ENCODE measurements at places on chromosomes 16 and 17. TPM values are rescaled to one million over a fixed set of nuclear protein-coding genes. Genes with fewer than 3 reads are reported as not detected.

DNA sequence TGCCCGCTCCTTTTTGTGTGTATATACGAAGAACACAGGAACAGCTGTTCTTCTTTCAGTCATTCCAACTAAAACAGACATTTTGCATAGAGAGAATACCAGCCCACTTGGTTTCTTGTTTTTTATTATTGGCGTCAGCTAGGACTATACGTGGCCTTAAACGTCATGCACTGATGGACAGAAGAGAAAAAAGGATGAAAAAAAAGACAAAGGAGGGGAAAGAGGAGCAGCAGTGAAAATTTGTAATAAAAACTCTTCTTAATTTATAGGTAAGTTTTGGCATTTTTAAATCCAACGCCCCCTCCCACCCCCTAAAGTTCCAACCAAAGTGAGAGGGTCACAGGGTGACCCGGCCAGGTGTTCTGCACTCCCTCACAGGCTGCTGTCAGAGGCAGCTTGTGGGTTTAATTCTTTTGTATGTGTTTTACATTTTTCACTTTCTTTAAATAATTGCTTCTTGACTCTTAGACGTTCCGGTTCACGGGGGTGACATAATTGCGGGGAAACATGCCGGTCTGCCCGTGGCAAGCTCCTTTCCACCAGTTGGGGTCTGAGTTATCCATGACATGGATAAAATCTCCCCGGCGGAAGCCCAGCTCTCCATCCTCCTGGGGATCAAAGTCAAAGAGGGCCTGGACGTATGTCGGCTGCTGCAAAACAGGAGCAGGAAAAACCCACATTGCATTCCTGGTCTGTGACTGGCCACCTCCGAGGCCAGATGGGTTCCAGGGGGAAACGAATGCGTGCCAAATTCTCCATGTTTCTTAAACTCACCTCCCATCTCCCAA, 30.9 kb upstream of the SLC25A19 start:
- DNase-seq, result no peak

- no peak for DNase-seq
Observed at GRCh38 chr16:88527186-88527936, 42.8 kb upstream of the ZC3H18 start.

DNA sequence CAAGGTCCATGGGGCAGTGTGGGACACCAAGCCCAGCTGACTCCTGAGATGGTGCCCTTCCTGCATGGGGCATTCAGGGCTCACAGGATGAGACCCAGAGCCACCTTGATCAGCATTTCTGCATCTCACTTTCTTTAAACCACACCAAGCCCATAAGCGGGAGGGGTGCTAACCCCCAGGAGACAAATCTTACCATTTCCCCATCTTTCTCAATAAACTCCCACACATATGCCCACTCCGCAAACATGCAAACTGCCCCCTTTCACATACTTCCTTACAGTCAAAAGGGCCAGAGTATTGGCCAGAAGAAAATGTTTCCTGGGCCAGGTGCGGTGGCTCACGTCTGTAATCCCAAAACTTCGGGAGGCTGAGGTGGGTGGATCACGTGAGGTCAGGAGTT, 3.7 kb upstream of the SLC39A11 start:
- DNase-seq, result peak; percentile 34

GRCh38 chr17:21104608-21105007, 22.2 kb upstream of the DHRS7B start:
- no peak for DNase-seq

SLC35G3 gene
- total RNA-seq, result not detected

DNA sequence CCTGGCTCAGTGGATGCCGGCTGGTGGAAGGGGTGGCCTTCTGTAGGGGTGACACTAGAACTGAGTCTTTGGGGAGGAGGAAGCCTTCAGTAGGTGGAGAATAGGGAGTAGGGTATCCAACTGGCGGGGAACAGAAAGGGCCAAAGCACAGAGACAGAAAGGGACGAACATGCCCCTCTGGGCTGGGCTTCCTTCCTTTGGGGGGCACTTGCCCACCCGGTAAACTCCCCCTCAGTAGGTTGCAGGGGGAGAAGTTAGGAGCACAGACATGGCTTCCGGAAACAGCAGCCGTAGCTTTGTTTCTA, 774 bp downstream of the ENGASE start:
- no peak for DNase-seq

DNA sequence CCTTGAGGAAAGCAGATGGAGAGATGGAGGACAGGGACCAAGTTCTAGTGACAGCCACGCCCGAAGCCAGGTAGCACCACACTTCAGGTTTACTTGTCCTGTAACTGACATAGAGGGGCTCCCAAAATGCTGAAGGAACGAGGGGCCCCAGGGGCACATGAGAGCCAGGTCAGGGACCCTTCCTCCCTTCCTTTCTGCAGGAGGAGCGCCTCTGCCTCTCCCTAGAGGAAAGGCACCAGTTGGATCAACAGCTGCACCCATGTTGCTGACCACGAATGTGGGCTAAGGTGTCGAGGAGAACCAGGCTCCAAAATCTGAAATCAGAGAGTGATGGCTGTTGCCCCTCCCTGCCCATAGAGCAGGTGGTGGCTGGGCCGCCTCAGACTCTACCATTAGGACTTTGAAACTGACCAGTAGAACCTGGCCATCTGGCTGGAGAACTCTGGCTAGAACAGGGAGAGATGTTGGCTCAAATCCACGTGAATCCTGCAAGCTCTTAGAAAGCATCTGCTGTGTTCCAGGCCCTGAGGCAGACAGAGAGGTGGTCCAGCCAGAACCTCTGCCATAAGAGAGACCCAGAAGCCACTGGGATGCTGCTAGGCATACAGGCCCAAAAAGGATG, 218.8 kb downstream of the KATNIP start:
- no peak for DNase-seq

DNA sequence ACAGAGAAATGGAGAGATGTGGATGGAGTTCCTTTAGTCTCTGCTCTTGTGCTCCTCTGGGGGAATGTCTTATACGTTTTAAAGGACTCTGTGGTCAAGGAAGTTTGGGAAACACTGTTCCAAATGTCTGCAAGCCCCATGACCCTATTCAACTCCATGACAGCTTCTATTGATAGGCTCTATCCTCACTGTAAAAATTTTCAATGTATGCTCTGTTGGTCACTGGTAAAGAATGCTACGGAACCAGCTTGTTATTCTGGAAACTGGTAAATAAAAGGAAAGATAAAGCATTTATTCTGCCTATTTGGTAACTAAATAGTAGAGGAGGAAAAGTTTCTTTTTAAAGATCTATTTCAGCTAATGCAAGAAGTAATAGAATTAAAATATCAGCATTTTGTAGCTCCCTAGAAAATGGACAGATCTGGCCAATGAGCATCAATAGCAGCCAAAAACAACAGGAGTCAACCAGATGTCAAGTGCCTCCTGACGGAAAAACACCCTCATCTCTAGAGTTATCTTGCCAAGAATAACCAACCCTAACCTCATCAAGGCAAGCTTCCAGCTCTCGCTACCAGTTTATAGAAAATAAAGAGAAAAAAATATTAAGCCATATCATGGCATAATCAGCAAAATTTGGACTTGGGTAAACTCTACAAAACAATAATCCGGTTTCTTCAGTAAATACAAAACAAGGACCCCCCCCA, 16.1 kb downstream of the GDE1 start:
- DNase-seq, result no peak

- DNase-seq, result no peak
Observed at GRCh38 chr17:31856750-31857149, 2.3 kb downstream of the COPRS start.

DNA sequence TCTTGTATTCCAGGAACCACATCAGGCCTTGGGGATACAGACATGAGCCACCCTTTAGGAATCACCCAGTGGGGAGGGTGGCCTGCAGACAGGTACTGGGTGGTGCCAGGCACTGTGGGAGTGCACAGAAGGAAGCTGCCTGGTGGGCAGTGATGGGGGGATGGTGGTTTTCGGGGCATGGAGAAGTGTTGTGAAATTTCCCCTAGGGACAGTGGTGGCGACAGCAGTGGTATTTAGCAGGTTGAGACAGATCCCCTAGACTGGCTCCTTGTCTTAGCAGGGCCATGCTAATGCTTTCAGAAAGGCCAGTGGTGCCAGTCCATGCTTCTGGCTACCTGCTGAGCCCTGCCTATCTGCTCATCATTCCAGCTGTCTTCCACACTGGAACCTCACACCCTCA, 129.6 kb downstream of the SPACA3 start:
- DNase-seq, result no peak

SECTM1 gene
- total RNA-seq, result 37.1 TPM

- DNase-seq, result no peak
Observed at GRCh38 chr17:72922219-72922618, 170.3 kb downstream of the SLC39A11 start.

DNA sequence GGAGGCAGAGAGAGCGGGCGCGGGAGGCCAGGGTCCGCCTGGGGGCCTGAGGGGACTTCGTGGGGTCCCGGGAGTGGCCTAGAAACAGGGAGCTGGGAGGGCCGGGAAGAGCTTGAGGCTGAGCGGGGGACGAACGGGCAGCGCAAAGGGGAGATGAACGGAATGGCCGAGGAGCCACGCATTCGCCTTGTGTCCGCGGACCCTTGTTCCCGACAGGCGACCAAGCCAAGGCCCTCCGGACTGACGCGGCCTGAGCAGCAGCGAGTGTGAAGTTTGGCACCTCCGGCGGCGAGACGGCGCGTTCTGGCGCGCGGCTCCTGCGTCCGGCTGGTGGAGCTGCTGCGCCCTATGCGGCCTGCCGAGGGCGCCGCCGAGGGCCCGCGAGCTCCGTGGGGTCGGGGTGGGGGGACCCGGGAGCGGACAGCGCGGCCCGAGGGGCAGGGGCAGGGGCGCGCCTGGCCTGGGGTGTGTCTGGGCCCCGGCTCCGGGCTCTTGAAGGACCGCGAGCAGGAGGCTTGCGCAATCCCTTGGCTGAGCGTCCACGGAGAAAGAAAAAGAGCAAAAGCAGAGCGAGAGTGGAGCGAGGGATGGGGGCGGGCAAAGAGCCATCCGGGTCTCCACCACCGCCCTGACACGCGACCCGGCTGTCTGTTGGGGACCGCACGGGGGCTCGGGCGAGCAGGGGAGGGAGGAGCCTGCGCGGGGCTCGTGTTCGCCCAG, 1.2 kb upstream of the CBX4 start:
- no peak for DNase-seq

- no peak for DNase-seq
Observed at GRCh38 chr17:33038740-33039139, 47.1 kb downstream of the SPACA3 start.

GRCh38 chr17:40610359-40610758, 37.3 kb downstream of the SMARCE1 start:
- no peak for DNase-seq

DNA sequence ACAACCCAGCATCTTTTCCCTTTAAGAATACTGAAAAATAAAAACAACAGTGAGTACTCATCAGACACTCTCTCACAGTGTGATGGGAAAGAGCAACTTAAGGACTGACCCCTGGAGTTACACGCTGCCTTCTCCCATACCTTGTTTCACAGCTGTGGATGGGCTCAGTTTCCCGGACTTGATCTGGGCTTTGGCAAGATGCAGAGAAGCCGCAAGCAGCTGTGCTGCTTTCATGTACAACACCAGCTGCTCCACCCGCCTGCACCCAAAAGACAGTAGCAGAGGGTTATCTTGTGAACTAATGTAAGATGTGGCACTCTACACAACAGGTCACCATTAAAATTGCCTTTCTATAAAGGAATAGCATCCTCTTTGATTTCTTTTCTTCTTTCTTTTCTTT, 32.7 kb upstream of the ALDH3A1 start:
- DNase-seq, result no peak

DNA sequence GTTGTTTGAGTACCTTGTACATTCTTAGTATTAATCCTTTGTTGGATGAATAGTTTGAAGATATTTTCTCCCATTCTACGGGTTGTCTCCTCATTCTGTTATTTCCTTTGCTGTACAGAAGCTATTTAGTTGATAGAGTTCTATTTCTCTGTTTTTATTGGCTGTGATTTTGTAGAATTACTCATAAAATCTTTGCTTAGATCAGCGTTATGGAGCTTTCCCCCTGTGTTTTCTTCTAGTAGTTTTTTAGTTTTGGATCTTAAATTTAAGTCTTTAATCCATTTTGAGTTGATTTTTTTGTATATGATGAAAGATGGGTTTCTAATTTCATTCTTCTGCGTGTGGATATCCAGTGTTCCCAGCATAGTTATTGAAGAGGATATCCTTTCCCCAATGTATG, 45.4 kb downstream of the NFATC3 start:
- no peak for DNase-seq

GRCh38 chr17:73135766-73136165, 29.0 kb upstream of the SSTR2 start:
- no peak for DNase-seq

- DNase-seq, result no peak
Observed at GRCh38 chr17:57352665-57353175, 96.4 kb downstream of the MSI2 start.

DNA sequence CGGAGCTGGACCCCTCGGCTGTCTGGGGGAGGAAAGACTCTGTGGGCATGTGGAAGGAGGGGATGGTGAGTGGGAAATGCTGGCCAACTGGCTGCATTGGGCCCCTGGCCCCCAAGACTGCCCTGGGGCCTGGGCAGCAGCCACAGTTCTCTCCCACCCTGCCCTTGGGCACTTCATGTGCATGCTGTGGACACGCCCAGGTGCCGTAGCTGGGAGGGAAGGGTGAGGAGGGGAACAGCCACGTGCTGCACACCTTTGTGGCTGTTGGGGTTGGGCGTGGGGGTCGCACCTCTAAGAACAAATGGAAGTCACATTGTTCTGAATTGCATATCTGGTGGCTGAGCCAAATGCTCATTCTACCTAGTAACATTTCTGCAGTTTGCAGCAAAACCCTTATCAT, 11.9 kb upstream of the ZNHIT3 start:
- DNase-seq, result no peak

DNA sequence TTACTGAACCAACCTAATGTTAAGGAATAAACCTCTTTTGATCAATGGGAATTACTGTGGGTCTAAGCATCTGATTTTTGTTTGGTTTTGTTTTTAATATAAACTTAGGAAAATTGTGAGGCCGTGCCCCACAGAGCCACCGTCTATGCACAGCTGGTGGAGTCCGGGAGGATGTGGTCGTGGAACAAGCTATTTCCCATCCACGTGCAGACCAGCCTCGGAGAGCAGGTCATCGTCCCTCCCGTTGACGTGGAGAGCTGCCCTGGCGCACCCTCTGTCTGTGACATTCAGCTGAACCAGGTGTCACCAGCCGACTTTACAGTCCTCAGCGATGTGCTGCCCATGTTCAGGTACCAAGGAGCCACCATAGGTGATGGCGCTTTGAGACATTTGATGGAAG, 28.4 kb downstream of the PRMT7 start:
- DNase-seq, result no peak

CCL1 gene
- not detected for total RNA-seq

JUP gene
- 589 TPM for total RNA-seq

DNA sequence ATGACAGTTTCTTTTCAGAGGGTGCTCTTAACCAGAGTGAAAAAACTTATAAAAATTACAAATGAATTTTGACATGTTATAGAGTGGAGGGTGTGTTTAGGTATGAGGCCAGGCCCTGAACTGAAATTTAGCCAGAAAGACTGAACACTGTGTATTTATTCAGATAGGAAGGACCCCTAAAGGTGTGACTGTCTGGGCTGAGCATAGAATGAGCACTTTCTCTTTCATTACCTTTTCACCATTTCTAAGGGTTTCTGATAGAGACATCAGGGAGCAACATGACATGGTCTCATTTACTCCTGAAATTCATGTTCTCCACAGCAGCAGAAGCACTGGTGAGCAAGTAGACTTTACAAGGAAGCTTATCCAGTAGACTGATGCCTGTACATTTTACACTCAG, 32.9 kb downstream of the MRTFB start:
- no peak for DNase-seq

MILR1 gene
- total RNA-seq, result 11.0 TPM

All from vagina (tissue), 2 donors.